Karpas-422 (cell line): ENCODE measurements at places on chromosomes 4 and X.

GRCh38 chr4:39331191-39331590, 35.0 kb downstream of the RFC1 start:
- no peak for DNase-seq

DNA sequence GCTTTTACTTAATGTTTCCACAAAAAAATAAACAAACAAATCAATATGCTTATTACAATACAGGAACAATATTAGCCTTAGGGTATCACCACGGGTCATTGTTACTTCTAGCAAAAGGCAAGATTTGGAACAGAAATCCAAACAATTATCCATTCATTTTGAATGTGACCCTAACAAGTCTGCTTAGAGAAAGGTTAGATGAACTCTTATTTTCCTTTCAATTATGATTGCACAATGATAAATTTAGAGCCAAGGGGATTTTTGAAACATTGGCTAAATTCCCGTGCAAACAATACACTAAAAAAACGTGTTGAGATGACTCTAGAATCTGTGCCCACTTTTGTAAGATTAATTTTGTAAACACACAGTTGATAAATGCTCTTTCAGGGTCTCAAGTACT, 474.7 kb downstream of the PCDH7 start:
- DNase-seq, result no peak

DNA sequence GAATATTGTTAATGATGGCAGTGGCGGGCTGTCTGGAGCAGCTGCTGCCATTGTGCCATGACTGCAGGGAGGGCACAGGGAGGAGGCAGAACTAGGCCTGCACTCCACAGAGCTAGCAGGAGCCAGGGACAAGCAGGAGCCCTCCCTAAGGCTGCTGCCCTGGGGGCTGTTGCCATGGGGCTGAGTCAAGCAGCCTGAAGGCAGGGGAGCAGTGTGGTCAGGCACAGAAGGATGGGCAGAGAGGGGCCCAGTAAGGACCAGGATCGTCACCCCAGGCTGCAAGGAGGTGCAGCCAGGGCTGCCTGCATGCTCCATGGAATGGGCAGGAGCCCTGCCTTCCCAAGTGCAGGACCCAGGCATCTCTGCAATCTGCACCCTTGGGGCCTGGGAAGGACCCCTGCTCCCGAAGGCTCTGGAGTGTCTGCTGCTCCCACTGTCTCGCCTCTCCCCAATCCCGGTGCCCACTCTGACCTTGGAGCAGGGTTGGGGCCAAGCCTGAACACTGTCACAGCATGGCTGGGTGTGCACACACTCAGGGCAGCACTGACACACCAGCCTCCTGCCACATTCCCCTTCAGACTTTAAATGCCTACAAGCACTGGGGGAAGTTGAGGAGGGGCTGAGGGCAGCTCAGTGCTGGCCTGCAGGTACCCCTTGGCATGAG, 98.3 kb upstream of the GALNTL6 start:
- no peak for DNase-seq

DNA sequence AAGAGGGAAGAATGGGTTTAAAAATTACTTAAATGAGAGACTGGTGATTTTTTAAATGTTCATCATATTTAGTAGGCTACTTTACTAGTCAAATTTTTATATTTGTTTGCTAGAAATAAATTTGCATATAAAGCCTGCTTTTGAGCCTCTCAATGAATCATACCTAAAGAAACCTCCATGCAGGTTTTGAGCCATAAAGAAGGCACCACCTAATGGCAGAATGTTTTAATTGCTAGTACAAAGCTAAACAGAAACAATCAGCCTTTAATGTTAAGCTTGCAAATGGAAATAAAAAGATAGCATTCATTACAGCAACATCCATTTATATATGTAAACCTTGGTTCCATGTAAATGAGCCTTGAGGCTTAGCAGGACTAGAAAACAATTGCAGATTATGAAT, 989.7 kb downstream of the CCSER1 start:
- DNase-seq, result peak; percentile 44
